ENCODE measurements at places on chromosomes 4 and X.
A peak's percentile ranks its signal among the peaks of the same experiment; 100 is the strongest.

- no peak for DNase-seq
These were observed 71.7 kb upstream of the TLR3 start for GRCh38 chr4:185997296-185997695.

GRCh38 chr4:104395168-104395614 is 99.5 kb downstream of the CXXC4 start:
- DNase-seq: no peak

DNA sequence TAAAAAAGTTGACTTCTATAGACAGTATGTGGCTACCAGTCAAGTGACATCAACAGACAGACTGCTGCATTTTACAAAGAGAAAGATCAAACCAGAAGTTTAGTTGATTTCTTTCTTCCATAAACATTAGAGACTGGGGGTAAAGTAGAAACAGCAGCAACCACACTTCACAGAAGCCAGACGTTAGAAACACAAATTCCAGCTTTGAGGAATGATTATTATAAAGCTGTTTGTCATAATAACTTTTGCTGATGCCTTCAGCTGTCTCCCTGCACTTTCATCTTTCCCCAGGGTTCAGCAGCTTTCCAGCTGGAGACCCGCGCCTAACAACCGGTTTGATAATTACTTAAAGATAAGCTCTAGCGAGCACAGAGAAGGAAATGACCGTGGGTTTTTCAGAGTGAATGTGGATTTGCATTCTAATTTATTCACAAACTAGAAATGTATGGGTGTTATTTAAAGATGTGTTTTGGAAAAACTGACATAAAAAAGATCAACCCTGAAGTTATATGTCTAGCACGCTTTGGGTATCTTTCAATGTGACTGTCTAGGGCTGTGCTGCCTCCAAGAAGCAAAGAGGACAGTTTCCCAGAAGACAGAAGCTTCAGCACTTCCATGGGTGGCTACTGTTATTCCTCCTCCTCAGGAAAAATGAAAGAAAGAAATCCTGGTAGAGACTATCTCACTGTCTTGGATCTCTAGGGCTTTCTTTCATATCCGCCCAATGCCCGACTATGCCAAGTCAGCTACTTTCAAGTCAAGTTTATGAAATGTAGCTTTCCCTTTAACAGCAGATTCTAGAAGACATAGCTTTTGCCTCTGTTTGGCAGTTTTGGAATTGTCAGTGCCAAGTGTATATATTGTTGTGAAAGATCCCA is 15.0 kb upstream of the ENAM start:
- DNase-seq: no peak

- no peak for DNase-seq
These were observed 22.3 kb downstream of the UGT2A2 start for GRCh38 chr4:69617083-69617694.

DNA sequence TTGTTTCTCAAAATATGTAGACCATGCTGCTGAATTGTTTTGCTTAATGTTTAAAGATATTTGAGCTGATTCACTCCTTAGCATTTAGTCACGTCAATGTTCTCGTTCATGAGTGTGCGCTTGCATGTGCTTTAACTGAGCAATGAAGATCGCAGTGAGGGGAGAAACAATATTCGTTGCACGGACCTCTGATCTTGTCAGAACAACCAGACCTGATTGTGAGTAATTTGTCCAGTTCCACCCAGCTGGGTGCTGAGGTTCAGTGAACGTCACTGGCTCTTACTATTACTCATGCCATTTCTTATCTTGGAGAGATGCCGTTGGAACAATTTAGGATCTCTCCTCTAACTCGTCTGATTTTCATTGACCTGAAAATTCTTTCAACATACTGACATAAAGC is 15.0 kb upstream of the PRKX start:
- no peak for DNase-seq

GRCh38 chr4:142242156-142242555 is 603.9 kb downstream of the INPP4B start:
- no peak for DNase-seq

DNA sequence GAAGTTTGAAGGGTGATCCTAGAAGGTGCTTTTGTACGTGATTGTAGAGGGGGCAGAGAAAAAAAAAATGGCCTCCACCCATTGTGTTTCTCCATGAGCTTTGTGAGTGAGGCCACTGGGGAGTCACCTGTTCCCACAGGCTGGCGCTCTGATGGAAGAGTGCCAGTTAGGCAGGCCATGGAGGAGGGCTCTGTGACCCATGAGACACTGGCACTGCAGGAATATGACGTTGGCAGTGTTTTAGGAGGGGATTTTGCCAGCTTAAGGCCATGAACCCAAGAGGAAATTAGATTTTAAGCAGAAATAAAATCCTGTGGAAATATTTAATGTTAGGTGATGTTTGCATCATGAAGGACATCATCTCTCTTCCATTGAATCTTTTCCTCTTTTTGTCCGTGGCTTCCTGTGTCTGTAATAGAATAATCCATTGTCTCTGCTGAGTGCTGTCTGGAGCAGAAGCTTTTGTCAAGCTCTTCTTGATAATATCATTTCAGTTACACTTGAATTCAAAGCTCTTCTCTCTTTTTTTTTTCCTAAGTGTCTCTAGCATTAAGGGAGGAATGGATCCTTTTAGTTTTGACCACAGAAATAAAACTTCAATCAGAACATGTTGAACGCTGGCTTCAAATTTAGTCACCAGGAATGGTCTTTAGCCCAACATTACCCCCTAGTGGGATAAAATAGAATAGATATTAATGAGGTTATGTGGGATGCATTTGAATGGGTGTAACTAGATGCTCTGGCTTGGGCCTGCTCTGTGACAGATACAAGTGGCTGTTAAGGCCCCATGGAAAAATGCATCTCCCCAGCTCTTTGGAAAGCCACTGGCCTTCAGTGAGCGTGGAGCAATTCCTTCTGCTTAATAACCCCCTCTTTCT is 41.0 kb upstream of the UCP1 start:
- no peak for DNase-seq

DNA sequence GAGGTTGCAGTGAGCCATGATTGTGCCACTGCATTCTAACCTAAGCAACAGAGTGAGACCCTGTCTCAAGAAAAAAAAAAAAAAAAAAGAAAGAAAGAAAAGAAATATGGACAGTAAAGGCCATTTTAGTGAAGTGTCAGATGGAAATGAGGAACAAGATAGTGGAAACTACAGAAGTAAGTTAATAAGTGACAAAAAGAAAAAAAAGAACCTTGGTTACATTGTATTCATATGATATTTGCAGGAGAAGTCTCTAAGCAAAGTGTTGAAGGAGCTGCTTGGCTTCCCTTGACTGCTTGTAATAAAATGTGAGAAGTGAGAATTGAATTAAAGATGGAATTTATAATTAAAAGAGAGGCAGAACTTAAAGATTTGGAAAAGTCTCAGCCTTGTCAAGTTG is 73.2 kb downstream of the HOPX start:
- DNase-seq: no peak

GRCh38 chr4:98669577-98669976 is 11.2 kb upstream of the TSPAN5 start:
- DNase-seq: no peak

- DNase-seq: peak; percentile 5
These were observed 67.9 kb upstream of the SOX3 start for GRCh38 chrX:140572724-140573123.

- DNase-seq: no peak
These were observed 42.3 kb downstream of the TRIM2 start for GRCh38 chr4:153246446-153247115.

- peak; percentile 22 for DNase-seq
These were observed 356.0 kb upstream of the RASGEF1B start for GRCh38 chr4:81827577-81828202.
